H1 (cell line): ENCODE measurements at places on chromosomes 4 and X. TPM values are rescaled to one million over a fixed set of nuclear protein-coding genes. Genes with fewer than 3 reads are reported as not detected.

FRG1 gene
- 5.0 and 6.2 TPM in 2 replicates for polyA plus RNA-seq

ZNF157 gene
- polyA plus RNA-seq: 0.47 and 0.67 TPM in 2 replicates

PGAM4 gene
- polyA plus RNA-seq: 0.54 and 0.57 TPM in 2 replicates

MAB21L2 gene
- polyA plus RNA-seq: 0.03 TPM in 2 replicates

DACH2 gene
- 1.0 and 1.6 TPM in 2 replicates for polyA plus RNA-seq

TCP11X2 gene
- 0.08 TPM in 1 of 2 replicates, not detected in the other for polyA plus RNA-seq

BEX1 gene
- 39.9 and 61.0 TPM in 2 replicates for polyA plus RNA-seq

ACE2 gene
- polyA plus RNA-seq: 0.02 and 0.06 TPM in 2 replicates

TMEM47 gene
- 13.7 and 24.8 TPM in 2 replicates for polyA plus RNA-seq

MGAT4D gene
- not detected in 2 replicates for polyA plus RNA-seq

DNA sequence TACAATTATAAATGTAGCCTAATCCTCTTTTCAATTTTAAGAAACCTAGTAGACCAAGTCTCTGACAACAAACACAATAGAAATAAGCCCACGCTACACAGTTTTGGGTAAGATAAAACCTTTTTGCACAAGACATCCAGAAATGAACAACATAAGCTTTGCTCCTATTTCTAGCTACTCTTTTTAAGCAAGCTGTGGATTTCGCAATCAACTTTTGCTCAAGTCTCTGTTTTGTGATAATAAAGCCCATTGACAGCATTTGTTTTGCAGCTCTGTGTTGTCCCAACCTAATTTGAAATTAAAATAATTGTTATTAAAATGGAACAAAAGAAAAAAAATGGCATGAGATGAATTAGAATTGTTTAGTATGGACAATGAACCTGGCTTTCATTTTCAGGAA is 287.9 kb upstream of the PUDP start:
- H3K27ac ChIP-seq: no peak overlapping the region
- H3K27me3 ChIP-seq: no peaks in the 10 kb centered on the region
- no peaks in the 10 kb centered on the region for H3K4me1 ChIP-seq
- H3K4me3 ChIP-seq: no peak overlapping the region

DNA sequence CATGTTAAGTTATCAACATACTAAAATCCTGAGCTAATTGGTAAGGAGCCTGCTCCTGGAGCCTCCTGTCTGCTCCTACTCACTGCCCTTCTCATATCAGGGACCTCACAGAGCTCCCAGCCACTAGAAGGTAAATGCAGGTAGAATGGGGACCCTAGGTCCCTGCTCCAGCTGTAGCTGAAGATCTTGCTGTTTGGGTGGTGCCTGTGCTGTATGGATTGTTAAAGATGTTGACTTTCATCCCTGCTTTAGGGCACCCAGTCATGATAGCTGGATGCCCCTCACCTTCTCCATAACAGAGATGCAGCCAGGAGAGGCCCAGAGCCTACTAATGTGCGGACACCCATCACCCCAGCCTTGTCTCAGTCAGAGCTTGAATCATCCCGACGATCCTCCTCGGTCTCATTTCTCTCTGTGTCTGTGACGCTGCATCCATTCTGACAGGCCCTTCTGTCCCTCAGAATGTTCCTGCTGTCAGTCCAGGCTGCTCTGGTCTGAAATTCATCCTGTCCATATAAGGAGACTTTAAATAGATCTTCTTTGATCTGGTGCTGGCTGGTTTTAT is 341.7 kb upstream of the GATB start:
- H3K36me3 ChIP-seq: no peaks in the 10 kb centered on the region
- H3K4me1 ChIP-seq: peaks cover 3% of the 10 kb centered on the region; the same call in 1 of the 2 replicates
- no peak overlapping the region for H3K4me3 ChIP-seq
- H3K27ac ChIP-seq: no peak overlapping the region
- DNase-seq: no peak

- H3K36me3 ChIP-seq: no peaks in the 10 kb centered on the region
- H3K27ac ChIP-seq: no peak overlapping the region
- no peaks in the 10 kb centered on the region for H3K27me3 ChIP-seq
- H3K4me1 ChIP-seq: peaks cover 4% of the 10 kb centered on the region; the same call in 1 of the 2 replicates
Observed at GRCh38 chr4:6217716-6218381, 17.5 kb upstream of the JAKMIP1 start.

GRCh38 chr4:114109776-114110175 is 130.3 kb upstream of the ARSJ start:
- no peak overlapping the region for H3K4me3 ChIP-seq
- DNase-seq: no peak

GRCh38 chr4:3302786-3303564 is 10.2 kb downstream of the RGS12 start:
- no peak overlapping the region for H3K27ac ChIP-seq
- no peaks in the 10 kb centered on the region for H3K27me3 ChIP-seq
- no peaks in the 10 kb centered on the region for H3K36me3 ChIP-seq
- H3K4me3 ChIP-seq: no peak overlapping the region
- DNase-seq: no peak

- H3K27ac ChIP-seq: no peak overlapping the region
- DNase-seq: no peak
- no peak overlapping the region for H3K4me3 ChIP-seq
- H3K27me3 ChIP-seq: no peaks in the 10 kb centered on the region
Observed at GRCh38 chr4:159174645-159175084, 71.8 kb downstream of the RAPGEF2 start.

GRCh38 chr4:26048950-26049349 is 134.9 kb downstream of the SMIM20 start:
- H3K27ac ChIP-seq: no peak overlapping the region
- H3K36me3 ChIP-seq: no peaks in the 10 kb centered on the region
- no peaks in the 10 kb centered on the region for H3K4me1 ChIP-seq

DNA sequence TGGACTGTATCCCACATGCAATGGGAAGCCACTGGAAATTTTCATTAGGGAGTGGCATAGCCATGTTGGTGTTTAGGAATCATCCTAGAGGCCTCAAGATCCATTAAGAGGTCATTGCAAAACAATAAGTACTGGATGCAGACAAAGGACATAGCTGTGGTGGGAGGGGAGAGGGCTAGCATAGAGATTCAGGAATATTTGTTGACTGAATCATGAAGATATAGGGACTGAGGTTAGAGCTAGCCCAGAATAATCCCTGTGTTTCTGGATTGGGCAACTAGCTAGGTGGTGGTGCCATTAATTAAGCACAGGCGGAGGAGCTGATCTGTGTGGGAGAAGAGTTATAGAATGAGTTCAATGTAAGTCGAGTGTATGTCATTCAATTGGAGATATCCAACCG is 135.0 kb downstream of the RAB28 start:
- no peak for DNase-seq
- H3K27me3 ChIP-seq: no peaks in the 10 kb centered on the region
- H3K4me1 ChIP-seq: no peaks in the 10 kb centered on the region
- H3K36me3 ChIP-seq: no peaks in the 10 kb centered on the region

DNA sequence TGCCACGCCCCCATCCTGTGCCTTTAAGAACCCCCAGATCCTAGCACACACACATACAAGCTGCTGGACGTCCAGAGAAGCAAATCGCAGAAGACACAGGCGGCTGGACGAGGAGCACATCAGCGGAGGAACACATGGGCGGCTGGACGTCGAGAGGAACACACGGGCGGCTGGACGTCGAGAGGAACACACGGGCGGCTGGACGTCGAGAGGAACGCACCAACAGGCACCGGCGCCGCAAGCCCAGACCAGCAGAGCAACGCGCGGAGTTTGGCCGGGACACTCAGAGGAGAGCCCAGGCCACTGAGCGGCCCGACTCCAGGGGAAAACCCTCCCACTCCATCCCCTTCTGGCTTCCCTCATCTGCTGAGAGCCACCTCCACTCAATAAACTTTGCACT is 17.2 kb downstream of the ZCCHC13 start:
- no peak for DNase-seq
- no peaks in the 10 kb centered on the region for H3K36me3 ChIP-seq
- no peak overlapping the region for H3K27ac ChIP-seq

GRCh38 chr4:67546004-67546356 is 677 bp upstream of the CENPC start:
- peak overlapping the region; percentile 1; the same call in 1 of the 2 replicates for H3K4me3 ChIP-seq
- H3K27ac ChIP-seq: no peak overlapping the region
- no peak for DNase-seq
- no peaks in the 10 kb centered on the region for H3K36me3 ChIP-seq
- H3K4me1 ChIP-seq: no peaks in the 10 kb centered on the region

DNA sequence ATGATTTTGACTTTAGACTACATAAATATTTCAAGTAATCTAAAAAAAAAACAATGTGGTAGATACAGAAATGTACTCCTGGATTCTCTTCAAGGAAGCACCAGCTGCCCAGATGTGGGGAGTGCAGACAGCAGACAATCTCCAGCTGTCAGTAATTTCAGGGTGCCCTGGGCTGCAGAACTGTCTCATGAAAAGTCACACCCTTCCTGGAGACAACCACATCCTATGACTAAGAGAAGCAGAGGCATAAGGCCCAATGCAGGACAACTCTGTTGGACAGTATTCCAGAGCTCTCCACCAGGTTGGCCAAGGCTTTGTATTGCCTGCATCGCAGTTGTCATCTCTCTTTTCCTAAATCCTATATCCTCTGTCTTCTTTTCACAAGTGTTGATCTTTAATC is 34.4 kb upstream of the BLTP1 start:
- H3K4me3 ChIP-seq: no peak overlapping the region
- no peaks in the 10 kb centered on the region for H3K36me3 ChIP-seq
- H3K27ac ChIP-seq: no peak overlapping the region
- no peaks in the 10 kb centered on the region for H3K27me3 ChIP-seq
- DNase-seq: no peak

DNA sequence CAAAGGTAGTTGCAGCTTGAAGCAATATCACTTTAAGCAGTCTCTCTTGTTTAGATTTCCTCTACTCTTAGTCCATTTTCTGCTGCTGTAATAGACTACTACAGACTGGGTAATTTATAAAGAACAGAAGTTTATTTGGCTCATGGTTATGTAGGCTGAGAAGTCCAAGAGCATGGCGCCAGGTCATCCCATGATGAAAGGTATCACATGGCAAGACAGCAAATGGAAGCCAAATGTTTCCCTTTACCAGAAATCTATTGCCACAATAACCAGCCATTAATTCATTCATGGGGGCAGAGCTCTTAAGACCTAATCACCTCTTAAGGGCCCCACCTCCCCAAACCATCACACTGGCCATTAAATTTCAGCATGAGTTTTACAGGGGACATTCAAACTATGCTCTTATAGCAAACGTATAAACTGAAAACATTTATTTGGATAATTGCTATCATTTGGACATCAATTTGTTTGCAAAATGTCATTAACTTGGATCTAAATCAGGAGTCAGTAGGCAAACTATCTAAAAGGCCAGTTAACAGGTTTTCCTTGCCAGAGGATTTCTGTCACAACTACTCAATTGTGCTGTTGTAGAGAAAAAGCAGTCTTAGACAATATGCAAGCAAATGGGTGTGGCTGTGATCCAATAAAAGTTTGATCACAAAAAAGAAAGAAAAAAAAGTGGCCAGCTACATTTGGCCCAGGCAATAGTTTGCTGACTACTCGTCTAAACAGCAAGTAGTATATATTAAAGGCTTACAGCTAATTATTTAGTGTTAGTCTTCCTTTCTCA is 75.7 kb upstream of the GUCY1A1 start:
- no peak overlapping the region for H3K27ac ChIP-seq
- DNase-seq: no peak
- no peaks in the 10 kb centered on the region for H3K4me1 ChIP-seq

GRCh38 chr4:67721770-67722597 is 21.0 kb upstream of the UBA6 start:
- no peak for DNase-seq
- H3K36me3 ChIP-seq: no peaks in the 10 kb centered on the region
- H3K4me1 ChIP-seq: no peaks in the 10 kb centered on the region; the same call in 1 of the 2 replicates
- no peaks in the 10 kb centered on the region for H3K27me3 ChIP-seq

DNA sequence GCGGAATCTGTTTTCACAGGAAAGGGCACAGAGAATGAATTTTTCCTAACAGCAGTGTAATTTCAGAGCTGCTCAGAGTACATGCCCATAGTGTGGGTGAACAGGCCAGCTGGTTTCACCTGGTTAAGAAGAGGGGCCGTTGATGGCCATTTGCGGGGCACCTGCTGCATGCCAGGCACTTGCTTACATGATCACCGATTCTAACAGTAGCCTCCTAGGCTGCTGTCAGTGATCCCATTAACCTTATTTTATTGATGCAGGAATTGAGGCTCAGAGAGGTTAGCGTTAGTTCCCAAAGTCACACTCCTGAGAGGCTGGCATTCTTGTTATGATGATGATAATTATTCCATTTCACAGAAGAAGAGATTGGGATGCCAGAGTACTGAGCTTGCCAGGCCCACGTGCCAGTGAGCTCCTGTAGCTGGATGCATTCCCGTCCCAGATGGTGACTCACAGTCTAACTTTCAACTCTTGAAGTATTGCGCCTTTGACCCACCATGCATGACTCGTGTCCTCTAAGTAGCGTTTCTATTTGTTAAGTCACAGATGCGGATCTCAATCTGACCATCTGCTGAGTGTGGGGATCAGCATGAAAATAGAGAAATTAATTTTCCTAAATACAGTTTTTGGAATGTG is 76.5 kb downstream of the PSAPL1 start:
- H3K4me1 ChIP-seq: no peaks in the 10 kb centered on the region
- no peak overlapping the region for H3K27ac ChIP-seq
- no peaks in the 10 kb centered on the region for H3K27me3 ChIP-seq
- no peak overlapping the region for H3K4me3 ChIP-seq
- no peak for DNase-seq
